Activated CD4-positive, CD25-positive, alpha-beta regulatory T cell treated with anti-CD3 and anti-CD28 coated beads, Interleukin-2, amount 50 U/mL, for 24 hours (primary cell): ENCODE measurements at places on chromosomes 4 and X.

DNA sequence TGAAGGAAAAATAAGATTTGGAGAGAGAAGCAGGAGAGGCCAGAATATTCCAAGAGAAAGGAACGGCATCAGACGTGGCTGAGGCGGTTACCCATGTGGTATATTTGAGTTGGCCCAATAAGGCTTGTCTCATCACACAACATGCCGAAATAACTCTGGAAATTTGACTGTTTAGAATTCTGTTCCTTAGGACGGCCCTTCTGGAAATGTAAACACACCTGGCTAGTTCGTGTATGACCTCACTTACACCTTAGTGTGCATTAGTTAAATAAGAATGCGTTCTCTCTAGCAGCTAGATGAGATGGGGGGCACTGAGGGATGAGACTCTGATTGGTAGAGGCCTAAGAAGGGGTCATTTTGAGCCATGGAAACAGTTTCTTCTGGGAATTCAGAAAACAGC lies 33.2 kb upstream of the PLAC1 start:
- ATAC-seq, result no peak

DNA sequence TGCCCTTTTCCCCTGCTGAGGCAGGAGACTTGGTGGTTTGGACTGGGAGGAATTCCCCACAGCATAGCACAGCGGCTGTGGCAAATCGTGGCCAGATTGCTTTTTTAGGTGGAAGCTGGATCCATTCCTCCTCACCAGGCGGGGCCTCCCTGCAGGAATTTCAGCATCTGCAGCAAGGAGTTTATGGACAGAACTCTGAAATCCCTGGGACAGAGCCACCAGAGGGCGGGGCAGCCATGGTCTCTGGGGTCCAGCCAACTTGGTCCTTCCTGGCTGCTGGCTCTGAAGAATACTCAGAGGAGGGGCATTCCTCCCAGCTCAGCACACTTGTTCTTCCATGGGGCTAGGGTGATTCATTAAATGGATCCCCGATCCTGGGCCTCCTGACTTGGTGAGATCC lies 794.3 kb downstream of the SH3BGRL start:
- no peak for ATAC-seq

- ATAC-seq, result no peak
Observed at GRCh38 chr4:6041800-6042199, 23.6 kb upstream of the C4orf50 start.

DNA sequence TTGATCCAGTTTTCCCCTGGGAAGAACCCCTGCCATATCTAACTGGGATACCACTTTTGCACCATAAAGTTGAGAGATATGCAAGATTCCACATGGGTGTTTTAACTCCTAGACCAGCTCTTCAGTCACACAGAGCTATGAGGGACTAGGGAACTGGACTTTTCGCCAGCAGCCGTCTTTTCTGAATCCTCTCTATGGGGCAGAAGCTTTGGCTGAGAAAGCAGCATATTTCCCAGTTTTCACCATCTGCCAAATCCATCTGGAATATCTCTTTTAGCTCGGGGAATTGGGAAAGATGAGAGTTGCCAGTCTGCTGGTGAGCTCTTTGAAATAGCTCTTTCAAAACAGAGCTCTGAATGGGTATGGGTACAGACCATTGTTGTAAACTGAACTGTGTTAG lies 20.9 kb downstream of the APOOL start:
- no peak for ATAC-seq

- no peak for ATAC-seq
Observed at GRCh38 chr4:21327976-21328700, 620.4 kb downstream of the KCNIP4 start.

DNA sequence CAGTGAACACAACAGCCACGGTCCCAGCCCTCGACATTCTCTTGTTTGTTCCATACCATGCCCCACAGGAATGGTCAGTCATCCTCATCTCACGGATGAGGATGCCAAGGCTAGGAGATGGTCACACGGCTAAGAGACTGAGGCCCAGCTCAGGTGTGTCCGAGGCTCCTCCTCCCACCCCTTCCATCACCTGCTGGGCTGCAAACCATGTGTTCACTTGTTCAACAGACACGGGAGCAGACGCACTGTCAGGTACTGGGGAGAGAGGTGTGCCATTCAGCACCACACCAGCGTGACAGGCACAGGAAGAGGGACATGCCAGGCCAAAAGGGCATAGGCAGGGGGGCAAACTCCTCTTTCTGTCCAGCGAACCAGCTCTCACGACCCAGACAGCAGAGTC lies 45.9 kb downstream of the ABLIM2 start:
- no peak for ATAC-seq

- ATAC-seq, result no peak
Observed at GRCh38 chr4:147761218-147761883, 29.5 kb downstream of the ARHGAP10 start.

DNA sequence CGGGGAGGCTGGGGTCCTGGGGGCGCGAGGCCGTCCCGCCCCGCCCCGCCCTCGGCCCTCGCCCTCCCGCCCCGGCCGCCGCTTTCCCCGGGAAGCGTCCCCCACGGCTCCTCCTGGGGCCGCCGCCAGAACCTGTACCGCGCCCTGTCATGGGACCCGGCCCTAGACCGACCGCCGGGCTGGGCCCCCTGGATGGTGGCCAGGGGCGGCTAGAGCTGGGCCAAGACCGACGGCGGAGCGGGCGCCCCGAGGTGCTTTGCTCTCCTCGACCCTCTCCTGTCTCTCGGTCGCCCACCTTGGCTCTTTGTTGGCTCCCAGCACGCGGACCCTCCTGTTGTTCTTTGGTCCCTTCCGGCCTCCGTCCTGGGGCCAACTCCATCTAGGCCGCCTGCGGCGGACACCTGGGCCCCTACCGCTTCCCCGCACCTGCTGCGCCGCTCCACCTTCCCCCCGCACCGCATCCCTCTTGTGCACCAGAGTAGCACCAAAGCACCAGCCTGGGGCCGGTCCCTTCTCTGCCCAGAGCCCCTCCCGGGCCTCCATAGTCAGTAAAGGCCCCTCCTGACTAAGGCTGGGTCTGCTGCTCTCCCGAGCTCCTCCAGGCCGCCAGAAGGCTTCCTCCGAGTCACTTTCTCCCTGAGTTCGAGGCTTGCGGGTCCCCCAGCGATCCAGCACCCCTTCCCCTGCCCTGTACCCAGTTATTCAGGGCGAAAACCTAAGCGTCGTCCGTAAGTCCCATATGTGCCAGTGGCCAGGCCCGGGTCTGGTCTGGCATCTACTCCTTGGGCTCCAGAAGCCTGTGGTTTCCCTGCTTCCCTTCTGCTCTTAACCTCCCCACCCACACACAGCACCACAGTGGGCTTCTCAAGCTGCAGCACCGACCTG lies 587 bp downstream of the TACC3 start:
- ATAC-seq, result no peak

DNA sequence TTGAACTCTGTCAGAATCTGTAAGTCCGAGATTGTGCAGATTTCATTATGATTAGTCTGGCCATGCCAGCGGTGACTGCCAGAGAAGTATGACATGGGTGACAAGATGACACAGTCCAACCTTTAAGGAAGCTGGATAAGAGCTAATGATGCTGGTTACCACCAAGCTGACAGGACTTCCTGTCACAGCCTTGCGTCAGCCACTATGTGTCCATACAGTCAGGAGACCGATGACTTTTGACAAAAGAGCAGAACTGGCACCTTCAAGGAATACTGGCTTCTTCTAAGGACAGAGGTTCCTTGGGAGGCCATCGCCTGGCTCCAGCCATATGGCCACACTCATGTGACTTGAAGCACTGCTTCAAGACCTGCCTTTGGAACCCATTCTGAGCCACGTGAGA lies 67.2 kb upstream of the TFDP3 start:
- ATAC-seq, result no peak

DNA sequence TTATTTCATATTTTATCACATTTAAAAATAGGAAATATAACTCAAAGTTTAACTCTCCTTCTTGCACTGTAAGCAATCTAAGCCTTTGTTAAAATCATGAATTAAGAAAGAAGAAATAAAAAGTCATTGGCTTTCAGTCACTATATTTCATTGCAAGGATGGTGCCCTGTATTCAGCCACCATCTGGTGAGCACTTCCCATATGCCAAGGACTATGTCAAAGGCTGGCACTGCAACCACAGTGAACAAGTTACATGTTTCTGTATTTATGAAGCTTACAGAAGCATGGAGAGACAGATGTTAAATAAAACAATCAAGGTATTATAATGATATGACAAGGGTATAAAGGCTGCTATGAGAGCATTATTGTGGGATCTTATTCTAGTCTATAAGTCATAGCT lies 68.6 kb downstream of the PRKG2 start:
- no peak for ATAC-seq

DNA sequence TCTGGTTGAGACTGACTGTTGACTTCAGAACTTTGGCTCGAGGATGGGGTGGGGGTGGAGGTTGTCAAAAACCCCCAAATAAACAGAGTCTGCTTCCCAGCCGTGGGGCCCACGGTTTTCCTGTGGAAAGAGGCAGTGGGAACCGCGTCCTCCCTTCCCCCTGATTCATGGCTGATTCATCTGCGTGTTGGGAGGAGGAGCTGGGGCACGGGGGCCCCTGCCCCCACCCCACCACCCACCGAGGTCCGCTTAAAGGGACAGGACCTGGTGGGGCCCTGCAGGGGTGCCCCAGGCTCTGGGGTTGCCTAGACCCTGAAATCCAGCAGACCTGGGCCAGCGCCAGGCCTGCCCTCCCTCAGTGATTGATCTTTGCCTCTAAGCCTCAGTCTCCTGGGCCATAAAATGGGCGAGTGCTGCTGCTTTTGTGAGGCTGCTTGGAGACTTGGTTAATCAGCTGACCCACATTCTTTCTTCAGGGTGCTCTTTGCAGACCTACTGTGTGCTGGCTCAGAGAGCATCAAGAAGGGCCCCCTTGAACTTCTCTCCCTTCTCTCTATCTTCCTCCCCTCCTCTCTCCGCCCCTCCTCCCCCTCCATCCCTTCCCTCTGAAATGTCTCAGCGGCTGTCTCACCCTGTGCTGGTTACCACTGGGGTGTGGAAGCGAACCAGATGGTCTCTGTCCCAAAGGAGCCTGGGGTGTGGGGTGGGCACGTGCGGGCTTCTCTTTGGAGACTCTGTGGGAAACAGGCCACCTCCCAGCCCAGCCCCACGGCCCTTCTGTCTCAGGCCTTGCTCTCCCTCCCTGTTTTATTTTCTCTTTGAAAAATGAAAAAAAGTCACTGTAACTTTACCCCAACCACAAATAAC lies 9.1 kb downstream of the HTRA3 start:
- no peak for ATAC-seq

DNA sequence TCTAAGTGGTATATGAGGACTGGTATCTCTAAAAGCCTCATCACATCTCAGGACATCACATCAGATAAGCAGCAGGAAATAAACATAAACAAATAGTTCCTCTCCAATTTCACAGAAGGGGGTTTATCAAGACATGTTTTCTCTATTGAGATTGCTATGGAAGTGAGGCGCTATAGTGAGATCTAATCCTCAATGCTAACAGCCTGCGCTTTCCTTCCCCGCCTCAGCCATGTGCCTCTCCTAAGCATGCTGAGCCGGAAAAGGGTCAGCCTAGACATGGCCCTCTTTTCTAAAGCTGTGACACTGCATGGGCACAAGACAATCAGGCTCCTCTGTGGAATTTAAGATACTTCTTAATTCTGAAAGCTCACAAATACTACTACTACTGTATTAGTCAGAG lies 286.1 kb downstream of the INPP4B start:
- no peak for ATAC-seq

- no peak for ATAC-seq
Observed at GRCh38 chr4:79604152-79604551, 196.1 kb upstream of the GK2 start.

DNA sequence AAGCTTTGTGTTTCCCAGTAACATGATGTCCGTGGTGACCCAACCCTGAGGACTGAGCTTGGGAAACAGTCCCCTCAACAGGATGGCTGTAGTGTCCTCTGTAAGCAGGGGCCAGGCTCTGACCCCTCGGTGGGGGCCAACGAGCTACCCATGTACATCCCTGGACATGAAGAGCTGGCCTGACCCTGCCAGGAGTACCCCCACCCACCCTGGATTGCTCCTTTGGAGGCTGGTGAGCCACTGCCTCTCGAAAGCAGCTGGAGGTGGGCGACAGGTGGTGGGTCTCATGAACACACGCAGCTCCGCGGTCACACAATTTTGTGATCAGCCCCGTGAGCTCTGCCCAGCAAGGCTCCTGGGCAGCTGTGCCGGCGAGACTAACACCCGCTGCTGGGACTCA lies 33.5 kb downstream of the NSG1 start:
- ATAC-seq, result no peak

DNA sequence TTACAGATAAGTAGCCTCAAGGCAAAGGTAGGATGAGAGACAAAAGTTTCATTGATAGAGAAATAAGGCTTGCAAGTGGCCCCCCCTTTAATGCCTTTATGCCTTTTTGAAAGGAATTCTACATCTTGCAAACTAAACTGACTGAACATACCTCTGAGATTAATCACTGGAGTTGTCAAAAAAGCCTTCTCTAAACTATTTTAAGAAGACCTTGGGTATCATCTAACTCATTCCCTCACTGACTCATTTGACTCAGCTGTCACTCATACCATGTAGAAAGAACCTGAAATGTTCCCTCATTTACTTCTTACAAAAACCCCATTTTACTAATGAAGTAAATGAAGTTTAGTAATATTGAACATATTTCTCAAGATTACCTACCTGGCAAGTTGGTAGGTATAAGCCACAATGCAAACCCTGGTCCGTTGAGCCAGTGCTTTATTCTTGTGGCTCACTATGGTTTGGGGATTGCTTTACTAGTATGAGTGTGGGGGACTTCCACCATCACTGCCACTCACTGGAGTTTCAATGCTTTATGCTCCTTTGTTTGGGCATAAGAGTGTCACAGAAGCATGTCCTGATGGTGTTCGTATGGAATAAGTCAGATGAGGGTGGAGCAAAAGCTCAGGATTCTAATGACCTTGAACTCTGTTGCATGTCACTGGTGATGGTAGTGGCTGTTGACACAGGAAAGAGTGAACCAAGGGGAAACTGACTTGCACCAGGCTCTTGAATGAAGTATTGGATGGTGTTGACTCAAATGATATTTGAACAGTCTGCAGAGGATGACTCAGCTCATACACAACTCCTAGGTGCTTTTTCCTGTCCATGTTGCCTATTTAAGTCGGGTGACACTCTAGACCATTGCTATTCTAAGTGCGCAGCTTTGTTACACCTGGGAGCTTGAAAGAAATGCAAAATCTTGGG lies 305.5 kb upstream of the EMCN start:
- peak; percentile 82 for ATAC-seq

GRCh38 chr4:48025005-48025404 lies 8.4 kb downstream of the NIPAL1 start:
- no peak for ATAC-seq

GRCh38 chrX:132090403-132091159 lies 37.2 kb downstream of the FRMD7 start:
- no peak for ATAC-seq

- ATAC-seq, result peak; percentile 98
Observed at GRCh38 chr4:121255986-121256750, 92.0 kb upstream of the TNIP3 start.

- no peak for ATAC-seq
Observed at GRCh38 chrX:30373479-30373878, 64.3 kb upstream of the NR0B1 start.

- peak; percentile 51 for ATAC-seq
Observed at GRCh38 chr4:12118651-12119213, 690.0 kb upstream of the HS3ST1 start.

DNA sequence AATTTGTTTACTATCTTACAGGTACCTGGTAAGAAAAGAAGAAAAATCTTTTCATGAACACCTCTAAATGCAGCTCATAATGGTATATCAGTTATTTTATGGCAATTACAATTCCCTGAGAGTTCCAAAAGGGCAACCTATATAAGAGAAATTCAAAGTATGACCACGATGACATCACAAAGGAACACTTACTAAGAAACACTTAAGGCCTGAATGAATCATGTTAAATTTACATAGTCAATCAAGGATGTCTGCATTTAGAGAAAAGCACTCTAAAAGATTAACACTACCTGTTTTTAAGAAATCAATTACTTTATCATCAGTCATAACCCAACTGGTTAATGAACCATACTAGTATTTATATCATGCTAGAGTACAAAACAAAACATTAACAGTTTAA lies 63.9 kb downstream of the LCORL start:
- ATAC-seq, result peak; percentile 48
